NCI-H1436 (cell line): ENCODE measurements at places on chromosomes 13 and 19.

- DNase-seq, result no peak
Observed at GRCh38 chr13:60583196-60583888, 186.3 kb downstream of the TDRD3 start.

DNA sequence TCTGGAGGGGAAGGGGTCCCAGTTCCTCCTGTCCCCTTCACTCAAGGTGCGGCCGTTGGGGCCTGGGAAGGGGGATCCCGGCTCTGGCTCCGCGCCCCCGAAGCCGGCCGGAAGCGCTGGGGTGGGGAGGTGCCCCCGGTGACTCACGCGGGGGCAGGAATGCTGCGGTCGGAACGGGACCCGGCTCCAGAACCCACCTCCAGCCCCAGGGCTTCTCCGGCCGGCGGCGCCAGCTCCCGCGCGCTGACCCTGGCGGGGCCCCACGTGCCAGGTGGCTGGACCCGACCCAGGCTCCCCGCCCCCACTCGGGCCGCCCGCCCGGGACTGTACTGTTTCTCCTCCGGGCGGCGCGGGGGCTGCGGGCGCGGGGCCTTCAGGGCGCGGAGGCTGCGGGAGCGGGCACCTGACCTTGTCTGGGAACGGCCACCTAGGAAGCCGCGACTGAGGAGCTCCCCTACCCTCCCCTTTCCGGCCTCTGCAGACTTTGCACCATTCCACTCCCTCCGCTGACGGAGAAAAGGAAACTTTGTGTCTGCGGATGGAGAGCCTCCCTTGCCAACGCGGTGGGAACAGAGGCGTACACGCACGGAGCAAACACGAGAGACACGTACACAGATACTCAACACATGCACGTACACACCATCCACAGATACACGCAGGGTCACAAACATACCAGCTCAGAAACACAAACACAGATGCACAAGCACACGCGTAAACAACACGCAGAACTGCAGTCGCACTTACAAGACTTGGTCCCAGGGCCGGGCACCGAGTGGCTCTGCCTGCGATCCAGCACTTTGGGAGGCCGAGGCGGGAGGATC is 7.2 kb downstream of the AXL start:
- no peak for DNase-seq

DNA sequence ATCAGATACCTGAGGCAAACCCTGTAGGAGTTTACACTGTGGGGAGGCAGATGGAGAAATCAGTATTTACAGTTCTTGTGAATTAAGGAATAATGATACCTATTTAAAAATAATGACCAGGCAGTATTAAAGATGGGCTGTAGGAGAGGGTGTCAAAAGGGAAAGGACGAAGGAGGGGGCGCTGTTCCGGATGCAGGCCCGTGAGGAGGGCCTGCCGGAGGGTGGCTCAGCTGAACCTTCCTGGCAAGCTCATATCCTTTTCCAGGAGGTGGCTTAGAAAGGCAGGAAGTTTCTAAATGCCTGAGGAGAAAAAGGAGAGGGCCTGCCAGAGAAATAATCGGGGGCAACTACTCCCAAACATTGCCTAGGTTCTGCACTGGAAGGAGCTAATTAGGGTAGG is 46.6 kb downstream of the MBNL2 start:
- no peak for DNase-seq

GRCh38 chr19:5916181-5916708 is 2.2 kb downstream of the CAPS start:
- DNase-seq, result no peak

DNA sequence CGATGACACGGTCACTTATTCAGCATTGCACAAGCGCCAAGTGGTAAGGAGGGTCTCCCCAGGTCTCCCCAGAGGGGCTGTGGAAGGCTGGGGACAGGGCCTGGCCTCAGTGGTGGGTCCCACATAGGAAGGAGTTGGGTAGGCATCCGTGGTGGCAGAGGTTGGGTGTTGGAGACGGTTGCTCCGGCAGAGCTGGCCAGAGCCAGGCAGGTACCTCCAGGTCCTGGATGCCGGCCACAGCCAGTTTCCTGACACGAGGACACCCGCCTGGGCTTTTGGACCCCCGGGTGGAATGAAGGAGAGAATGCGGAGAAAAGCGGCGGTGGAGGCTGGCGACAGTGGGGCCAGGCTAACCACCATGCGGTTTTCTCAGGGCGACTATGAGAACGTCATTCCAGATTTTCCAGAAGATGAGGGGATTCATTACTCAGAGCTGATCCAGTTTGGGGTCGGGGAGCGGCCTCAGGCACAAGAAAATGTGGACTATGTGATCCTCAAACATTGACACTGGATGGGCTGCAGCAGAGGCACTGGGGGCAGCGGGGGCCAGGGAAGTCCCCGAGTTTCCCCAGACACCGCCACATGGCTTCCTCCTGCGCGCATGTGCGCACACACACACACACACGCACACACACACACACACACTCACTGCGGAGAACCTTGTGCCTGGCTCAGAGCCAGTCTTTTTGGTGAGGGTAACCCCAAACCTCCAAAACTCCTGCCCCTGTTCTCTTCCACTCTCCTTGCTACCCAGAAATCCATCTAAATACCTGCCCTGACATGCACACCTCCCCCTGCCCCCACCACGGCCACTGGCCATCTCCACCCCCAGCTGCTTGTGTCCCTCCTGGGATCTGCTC is 1.3 kb upstream of the FFAR1 start:
- no peak for DNase-seq

DNA sequence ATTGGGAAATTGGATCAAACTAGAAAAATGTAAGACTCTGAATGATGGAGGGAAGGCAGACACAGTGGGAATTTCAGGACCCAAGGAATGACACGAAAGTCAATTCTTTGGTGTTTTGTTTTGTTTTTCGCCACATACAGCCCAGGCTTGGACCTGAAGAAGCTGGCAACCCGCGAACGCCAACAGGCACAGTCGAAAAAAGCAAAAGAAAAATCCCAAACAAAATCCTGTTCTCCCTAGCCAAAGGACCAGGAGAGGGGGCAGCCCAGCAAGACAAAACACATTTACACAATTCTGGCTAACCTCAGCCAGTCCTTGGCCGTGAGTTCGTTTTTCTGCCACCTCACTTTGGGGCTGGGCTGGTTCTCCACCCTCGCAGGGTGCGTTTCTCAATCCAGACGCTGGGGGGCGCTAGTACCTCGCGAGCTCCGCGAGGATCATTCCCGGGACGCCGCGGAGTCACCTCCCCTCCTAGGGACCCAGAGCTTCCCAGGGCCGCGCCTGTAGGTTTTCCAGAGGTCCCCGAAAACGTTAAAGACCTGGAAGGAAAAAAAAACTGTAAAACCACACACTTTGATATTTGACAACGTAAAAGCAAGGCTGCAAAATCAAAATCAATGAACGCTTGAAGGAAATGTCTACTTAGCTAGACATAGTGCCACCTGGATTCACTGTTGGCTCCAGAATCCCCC is 34.9 kb upstream of the TPM4 start:
- DNase-seq, result peak; percentile 53

GRCh38 chr19:10228920-10229319 is 2.2 kb downstream of the S1PR2 start:
- peak; percentile 46 for DNase-seq

DNA sequence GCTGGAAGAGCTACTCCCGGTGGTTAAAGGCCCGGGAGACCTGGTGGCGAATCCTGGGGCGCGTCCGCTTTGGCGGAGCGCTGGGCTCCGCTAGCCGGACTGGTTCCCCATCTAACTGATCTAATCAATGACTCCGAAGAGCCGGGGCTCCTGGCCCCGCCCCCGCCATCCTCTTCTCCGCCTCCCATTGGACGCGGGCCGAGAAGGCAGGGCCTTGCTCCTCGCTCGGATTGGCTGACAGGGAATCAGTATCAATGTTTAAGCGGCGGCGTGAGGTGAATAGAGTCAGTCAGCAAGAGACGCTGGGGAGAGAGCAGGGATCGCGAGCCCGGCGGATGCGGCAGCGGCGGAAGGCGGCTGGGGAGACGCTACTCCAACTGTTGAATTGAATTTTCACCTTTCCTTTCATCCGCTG is 1.7 kb upstream of the PCDH17 start:
- DNase-seq, result peak; percentile 92

- no peak for DNase-seq
Observed at GRCh38 chr19:55389386-55390317, 3.9 kb downstream of the RPL28 start.

GRCh38 chr19:32220951-32221350 is 124.5 kb upstream of the ZNF507 start:
- DNase-seq, result no peak

- no peak for DNase-seq
Observed at GRCh38 chr13:72932250-72932649, 126.6 kb upstream of the KLF5 start.

DNA sequence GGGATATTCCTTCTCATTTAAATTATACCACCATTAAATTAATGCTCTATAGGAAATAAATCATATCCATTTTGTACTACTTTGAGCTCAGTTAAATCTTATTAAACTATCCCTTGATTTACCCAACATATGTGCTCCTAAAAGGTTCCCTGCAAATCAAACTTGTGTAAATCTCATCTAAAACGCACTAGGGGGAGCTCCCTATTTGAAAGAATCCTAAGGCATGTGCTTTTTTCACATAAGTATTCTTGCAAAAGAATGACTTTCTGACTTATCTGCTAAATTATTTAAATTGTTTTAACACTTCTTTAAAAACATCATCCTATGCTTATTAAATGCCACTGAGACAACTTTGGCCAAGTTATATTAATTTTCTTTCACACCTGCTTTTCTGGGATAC is 7.9 kb downstream of the INTS6 start:
- DNase-seq, result no peak

GRCh38 chr13:49419276-49419675 is 24.6 kb downstream of the CAB39L start:
- DNase-seq, result no peak

DNA sequence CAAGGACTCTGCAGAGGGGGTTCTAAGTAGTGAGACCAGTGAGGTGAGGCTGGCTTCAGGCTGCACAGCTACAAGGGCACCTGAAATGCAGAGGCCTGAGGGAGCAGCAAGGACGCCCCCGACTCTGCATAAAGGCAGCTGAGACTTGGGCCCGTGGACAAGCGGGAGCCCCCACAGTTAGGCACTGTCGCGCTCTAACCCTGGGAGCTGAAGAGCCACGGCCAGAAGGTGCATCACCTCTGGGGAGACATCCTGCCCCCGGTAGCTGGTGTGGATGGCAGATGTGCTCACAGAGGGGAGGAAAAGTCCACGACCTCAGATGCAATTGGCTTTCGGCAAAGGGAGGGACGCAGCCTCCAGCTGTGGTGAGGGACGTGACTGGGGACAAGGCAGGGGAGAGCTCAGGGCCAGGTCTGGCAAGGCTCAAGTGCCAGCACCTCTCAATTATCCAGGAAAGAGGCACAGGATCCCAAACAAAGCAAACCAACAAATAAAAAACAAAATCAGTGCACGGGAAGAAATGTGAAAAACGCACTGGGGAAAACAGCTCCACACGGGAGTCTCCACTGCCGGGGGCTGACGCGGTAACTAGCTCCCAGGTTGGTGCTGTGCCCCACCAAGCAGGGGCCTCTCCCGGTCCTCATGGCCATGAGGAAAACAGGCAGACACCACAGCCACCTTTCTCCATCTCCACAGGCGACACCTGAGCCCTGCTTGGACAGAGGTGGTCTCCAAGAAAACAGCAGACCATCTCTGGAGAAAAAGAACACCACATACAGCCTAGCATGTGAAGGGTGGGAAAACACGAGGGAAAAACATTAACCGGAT is 23.0 kb upstream of the PLPP2 start:
- DNase-seq, result no peak

- DNase-seq, result peak; percentile 22
Observed at GRCh38 chr19:49361438-49362047, 673 bp downstream of the TEAD2 start.

DNA sequence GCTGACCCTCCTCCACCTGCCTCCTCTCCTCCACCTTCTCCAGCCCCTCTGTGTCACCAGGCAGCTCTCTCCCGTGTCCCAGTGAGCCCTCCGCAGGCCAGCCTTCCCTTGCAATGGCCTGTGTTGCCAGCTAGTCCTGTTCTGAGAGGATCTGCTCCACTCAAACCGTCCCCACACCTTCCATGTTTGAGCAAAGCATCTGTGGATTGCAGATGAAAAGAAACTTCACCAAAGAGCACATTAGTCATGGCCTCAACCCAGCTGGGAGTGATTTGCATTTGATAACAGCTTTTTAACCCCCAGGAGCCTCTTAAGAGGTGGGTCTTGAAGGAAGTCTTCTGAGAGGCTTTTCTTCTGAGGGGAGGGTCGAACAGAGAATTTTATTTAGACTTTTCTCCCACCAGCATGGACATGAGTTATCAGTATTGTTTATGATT is 72.8 kb downstream of the COL4A2 start:
- DNase-seq, result no peak

DNA sequence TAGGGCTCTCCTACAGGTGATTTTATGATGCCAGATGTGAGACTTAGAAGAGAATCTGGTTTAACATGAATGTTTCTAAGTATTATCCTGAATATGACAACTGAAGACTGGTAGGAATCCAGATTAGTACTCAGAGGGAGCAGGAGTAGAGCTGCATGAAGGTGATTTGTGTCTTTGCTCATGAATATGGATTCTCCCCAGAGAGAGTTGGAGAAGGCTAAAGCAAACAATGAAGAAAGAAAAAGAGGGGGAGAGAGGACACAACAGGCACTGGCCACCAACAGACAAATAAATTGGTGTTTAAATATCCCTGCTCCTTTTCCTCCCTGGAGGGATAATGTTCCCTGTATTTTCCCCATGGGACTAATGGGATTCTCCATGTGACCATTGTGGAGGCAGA is 427.0 kb upstream of the KLF12 start:
- no peak for DNase-seq

DNA sequence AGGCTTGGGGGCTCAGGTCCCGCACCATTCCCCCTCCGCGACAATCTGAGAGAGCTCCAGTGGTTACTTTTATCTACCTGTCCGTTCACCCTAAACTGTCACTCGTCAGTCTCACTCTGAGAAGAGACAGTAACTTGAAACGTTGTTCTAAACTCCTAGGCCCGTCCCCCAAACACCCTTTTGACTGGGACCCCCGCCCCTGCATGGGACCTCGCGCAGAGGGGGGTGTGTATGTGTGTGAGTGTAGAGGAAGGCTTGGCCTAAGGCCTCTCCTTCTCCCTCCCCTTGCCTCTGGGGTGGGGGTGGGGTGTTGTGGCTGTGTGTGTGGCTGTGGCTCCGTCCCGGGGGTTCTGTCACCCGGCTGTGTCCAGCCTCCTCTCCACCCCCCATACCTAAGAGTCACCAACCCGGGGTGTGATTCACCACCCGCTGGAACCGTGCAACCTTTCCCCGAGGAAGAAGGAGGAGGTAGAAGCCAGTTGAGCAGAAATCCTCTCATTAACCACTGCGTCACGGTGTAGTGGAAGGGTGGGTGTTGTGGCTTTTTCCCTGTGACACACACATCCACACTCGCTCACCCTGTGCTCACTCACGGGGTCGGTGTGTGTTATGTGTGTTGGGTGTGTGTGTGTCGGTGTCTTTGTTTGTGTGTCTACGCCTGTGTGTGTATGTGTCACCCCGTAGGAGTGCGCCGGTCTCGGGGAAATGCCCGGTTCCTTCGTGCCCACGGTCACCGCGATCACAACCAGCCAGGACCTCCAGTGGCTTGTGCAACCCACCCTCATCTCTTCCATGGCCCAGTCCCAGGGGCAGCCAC is 2.4 kb downstream of the FOSB start:
- no peak for DNase-seq
